Right renal pelvis (tissue), 4 donors: ENCODE measurements at places on chromosomes 2 and 18.

DNA sequence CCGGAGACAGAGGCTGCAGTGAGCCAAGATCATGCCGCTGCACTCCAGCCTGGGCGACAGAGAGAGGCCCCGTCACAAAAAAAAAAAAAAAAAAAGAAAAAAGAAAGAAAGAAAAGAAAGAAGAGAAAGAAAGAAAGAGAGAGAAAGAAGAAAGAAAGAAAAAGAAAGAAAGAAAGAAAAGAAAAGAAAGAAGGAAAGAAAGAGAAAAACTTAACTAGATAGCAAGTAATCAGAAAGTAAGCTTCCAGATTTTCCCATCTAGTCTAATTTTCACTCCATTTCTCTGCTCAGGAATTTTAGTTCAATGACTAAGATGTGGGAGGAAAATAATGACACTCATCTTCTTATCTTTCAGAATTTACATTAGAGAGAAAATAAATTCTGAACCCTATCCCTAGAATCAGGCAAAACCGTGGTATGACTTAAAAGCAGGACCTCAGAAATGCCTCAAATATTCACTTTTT lies 2.4 kb downstream of the GFPT1 start:
- no peak for DNase-seq

- no peak for DNase-seq
These were observed 44.5 kb downstream of the KCNF1 start for GRCh38 chr2:10956006-10956790.

- DNase-seq: no peak
These were observed 221.6 kb downstream of the GBX2 start for GRCh38 chr2:235946590-235946989.

DNA sequence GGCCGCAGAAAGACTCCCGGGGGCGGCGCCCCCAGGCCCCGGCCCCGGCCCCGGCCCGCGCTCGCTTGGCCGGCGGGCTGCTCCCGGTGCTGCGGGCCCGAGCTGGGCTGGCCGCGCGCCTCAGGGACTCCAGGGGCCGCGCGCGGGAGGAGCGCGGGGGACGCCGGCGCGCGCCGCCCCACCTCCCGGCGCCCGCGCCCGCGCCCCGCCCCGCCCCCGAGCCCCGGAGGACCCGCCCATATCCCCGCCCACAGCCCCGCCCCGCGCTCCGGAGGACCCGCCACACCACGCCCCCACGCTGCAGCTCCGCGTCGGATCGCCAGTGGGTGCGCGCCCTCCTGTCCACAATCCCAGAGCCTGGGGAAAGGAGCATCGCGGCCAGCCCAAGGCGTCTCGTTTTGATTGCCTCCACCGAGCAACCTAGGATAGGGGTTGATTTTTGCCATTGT lies at the start of gene PARD6G:
Gene PARD6G, minus strand, starts transcription at position 122 of the 449 bp plus-strand sequence. CDS start 166 bp downstream, outside the sequence.
- peak; percentile 45 for DNase-seq

DNA sequence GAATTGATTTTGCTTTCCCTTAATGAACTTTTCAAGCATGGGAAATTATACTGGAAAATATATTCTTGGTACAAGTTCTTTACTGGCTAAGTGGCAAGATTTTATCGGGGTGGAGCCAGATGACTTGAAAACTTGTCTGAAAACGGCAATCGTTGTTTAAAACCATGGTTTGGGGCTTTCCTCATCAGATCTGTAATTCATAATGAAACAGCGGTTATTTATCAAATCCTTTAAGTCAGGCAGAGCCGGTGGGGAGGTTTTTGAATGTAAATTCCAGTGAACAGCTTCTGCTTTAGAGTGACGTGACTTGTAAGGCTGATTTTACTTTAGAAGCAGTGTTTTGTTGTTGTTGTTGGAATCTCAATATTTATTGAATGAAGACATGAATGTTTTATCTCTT lies 2.6 kb downstream of the SEC11C start:
- no peak for DNase-seq
